ENCODE measurements at places on chromosomes 2 and 18.

GRCh38 chr2:233638836-233639235, 2.6 kb downstream of the UGT1A10 start:
- DNase-seq, result no peak

DNA sequence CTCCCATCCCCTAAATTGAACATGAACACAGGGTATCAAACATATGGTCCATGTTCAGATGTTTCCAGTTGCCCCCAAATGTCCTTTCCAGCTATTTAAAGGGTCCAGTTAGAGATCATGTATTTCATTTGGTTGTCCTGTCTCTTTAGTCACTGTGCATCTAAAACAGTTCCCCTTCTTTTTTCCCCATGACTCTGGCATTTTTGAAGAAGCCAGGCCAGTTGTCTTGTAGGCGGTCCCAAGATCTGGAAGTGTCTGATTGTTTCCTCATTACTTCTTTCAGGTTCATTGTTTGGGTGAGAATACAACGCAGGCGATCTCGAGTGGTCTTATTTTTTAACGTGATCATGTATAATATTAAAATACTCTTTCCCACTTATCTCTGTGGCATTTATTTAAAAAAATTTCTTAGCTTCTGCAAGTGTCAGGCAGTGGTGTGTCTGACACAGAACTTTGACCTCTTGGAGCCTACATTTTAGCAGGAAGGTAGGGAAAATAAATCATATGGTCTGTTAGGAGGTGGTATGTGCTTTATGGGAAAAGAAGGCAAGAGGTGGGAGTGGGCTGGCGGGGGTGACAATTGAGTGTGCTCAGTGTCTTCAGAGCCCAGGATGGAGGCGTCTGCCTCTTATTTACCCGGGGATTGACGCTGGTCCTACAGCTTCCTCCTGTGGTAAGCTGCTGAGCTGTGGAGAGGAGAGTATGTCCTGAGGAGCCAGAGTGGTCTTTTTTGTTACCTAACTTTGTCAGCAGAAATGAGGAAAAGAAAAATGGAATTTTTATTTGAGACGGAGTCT, 8.1 kb downstream of the RAB31 start:
- no peak for DNase-seq

- no peak for DNase-seq
Measured at GRCh38 chr18:23970161-23971096, 44.1 kb upstream of the TTC39C start.

DNA sequence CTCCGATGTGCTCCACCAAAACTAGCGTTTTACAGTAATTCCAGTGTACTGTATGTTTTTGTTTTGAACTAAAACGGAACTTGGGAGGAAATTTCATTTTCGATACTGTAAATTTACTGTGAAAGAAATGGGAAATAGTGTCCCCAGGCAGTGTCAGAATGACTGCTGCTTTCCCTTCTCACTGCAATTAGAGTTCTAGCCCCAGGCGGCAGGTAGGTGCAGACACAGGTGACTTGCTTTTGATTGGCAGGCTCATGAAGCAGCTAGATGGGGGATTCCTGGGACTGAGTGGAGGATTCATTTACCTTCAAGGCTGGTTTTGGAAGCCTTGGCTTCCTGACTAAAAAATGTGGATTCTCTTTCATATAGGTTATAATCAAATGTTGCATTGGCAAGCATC, 27.0 kb downstream of the RPRM start:
- DNase-seq, result no peak

- no peak for DNase-seq
Measured at GRCh38 chr2:155391613-155392130, 693.2 kb downstream of the KCNJ3 start.

DNA sequence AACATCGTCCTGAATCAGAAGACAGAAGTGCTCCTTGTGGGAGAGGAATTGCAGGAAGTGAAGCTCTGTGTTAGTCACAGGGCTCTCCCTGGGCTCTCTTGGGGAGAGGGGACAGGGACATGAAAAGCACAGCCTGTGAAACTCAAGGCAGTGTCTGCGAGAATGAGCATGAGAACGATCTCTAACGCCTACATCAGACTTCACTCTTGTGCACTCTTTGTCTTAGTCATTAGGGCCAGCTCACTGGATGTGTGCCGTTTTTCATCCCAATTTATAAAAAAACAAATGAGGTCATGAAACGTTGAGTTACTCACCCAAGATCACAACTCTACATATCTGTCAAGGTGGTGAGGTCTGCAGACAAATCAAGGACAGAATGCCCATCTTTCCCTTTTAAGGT, 27.0 kb upstream of the TWIST2 start:
- DNase-seq, result no peak

- DNase-seq, result no peak
Measured at GRCh38 chr2:53129851-53130250, 637.8 kb upstream of the CHAC2 start.

GRCh38 chr2:143928613-143929012, 591.3 kb downstream of the ZEB2 start:
- no peak for DNase-seq

DNA sequence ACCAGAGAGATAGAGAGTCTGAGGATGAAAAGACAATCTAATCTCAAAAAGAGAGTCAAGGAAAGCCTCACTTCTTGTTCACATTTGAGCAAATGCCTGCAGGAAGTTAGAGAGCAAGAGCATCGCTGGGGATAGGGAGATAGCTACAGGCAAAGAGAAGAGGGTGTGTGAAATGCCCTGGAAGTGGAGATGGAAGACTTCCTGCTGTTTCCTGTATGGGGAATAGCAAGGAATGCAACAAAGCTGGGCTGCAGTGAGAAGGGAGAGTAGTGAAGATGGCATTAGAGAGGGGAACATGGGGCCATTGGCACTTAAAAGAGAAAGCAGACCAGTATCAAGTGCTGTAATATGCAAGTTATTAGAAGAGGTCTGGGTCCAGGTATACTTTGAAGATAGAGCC, 488.6 kb downstream of the METTL4 start:
- DNase-seq, result no peak

- no peak for DNase-seq
Measured at GRCh38 chr2:190912726-190913125, 32.1 kb downstream of the GLS start.

GRCh38 chr2:46198164-46198883, 98.9 kb upstream of the EPAS1 start:
- no peak for DNase-seq
